ENCODE measurements at places on chromosomes 1 and 21.

GRCh38 chr1:240888039-240888786 is 276.3 kb upstream of the GREM2 start:
- DNase-seq: no peak

DNA sequence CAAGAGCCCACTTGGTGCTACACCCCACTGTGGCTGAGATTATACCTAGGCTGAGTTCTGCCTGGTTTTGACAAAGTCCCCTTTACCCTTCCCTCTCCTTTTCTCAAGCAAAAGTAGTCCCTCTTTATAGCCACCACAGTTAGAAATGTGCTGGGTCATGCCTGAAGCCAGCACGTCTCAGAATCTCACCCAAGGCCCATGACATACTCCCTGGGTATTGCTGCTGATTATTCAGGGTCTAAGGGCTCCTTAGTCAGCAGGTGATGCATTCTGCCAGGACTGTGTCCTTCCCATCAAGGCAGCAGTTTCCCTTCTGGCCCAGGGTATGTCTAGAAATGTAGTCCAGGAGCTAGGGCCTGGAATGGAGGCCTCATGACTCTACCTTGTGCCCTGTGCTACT is 67.3 kb upstream of the COX20 start:
- no peak for DNase-seq

GRCh38 chr1:158998781-158999161 is 10.9 kb upstream of the IFI16 start:
- DNase-seq: peak; percentile 68

DNA sequence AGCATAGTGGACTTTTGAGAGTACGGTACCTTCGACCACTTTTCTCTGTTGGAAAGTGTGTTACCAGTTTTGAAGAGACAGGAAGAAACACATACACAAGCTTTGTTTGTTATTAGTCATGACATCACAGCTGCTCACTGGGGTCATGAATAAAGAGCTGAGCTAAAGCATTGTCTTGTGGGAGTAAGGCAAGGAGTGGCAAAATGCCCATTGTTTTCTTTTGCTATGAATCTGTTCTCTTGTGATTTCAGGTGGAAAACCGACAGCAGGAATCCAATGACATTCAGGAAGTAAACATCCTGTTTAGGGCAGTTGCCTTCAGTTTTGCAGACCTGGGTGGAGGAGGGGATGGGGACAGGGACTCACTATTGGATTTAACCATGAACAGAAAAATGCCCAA is 66.2 kb downstream of the RGL1 start:
- DNase-seq: no peak

DNA sequence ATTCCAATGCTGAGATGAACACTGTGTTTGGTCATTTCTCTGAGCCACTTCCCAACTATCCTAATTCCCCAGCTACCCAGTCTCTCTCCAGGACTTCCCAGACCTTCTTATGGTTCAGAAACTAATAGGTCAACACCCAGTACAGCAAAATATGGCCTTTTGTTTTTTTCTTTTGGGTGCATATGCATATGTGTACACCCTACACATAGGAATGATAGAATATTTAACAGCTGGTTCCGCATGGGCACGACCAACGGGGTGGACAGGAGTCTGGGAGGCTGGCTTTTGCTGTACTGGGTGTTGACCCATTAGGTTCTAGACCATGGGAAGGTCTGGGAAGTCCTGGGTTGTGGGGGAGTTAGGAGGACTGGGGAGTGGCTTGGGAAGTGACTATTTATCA is 143.9 kb downstream of the MRPS6 start:
- DNase-seq: no peak

GRCh38 chr1:9680828-9681227 is 29.3 kb downstream of the PIK3CD start:
- DNase-seq: no peak

DNA sequence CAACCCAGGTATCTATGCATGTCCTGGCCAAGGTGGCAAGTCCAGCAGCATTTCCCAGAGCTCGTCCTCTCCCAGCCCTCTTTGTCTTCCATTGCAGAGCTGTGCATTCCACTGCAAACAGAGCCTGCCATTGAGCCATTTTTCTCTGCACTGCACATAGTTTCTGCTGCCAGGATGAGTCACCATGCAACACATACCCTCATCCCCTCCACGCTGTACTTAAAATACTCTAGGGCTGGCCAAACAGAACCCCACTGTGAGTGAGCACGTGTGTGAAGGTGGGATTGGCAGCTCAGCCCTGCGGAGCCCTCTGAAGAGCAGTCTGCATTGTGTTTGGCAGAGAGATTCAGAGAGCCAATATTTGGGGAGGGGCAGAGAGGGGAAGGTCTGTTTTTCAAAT is 3.9 kb upstream of the ATP1B1 start:
- DNase-seq: no peak

Measured in MV-4-11 (cell line).